ENCODE measurements at places on chromosomes 6 and 20. TPM values are rescaled to one million over a fixed set of nuclear protein-coding genes. Genes with fewer than 3 reads are reported as not detected.

DNA sequence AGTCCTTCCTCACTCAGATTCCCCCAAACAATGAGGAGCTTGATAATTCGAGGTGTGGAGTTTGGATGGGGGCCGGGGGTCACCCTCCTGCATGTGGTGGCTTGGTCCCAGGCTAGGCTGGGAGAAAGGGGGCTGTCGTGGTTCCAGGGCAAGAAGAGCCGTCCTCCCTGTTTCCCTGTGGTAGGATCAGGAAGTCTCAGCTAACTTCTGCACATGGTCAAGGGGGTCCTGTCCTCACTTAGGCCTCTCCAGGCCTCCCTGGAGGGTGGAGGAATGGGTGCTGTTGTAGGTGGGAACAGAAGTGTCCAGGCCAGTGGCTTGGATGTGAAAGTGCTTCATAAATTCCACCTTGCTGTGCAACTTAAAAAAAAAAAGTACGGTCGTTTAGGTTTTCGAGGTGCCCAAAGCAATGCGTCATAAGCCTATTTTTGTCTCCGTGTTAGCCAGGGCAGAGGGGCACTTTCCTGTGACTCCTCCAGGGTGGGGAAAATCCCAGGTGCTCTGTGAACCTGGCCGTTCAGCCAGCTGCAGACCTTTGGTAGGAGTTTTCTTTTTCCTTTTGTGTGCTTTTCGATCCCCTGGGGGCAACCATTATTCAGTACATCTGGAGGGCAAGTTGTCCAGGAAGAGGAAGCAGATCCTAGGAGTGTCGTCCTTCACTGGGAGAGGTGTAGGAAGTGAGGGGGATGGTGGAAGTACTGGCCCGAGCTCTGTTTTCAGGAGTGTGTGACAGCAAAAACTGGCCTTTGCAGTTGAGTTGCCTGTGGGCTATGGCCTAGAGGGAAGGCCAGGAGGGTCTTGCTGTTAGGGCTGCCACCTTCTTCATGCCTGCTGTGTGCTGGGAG lies 9.6 kb downstream of the IGF2R start:
- no peak overlapping the region for H3K4me3 ChIP-seq
- peaks cover 54% of the 10 kb centered on the region for H3K4me1 ChIP-seq
- no peak for DNase-seq
- H3K27me3 ChIP-seq = no peaks in the 10 kb centered on the region
- peak overlapping the region; percentile 49 for H3K27ac ChIP-seq

PTP4A1 gene
- total RNA-seq = 77.8 TPM

- no peak overlapping the region for H3K27ac ChIP-seq
- H3K4me1 ChIP-seq = no peaks in the 10 kb centered on the region
- H3K4me3 ChIP-seq = no peak overlapping the region
Observed at GRCh38 chr20:53001498-53002301, 29.5 kb downstream of the TSHZ2 start.

DNA sequence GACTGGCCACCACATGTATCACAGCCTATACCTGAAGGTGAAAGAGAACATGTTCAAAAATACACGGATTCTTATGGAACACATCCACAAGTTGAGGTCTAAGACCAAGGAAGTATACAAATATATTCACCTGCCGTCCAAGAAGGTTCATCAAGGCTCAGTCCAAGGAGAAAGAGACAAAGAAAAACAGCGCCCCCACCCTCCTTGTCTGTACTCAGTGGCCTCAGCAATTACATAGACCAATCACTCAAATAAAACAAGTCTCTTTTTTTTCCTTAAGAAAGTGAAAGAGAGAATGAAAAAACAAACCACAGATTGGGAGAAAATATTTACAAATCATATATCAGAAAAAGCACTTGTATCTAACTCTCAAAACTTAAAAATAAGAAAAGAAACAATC lies 19.5 kb downstream of the CPXM1 start:
- no peak overlapping the region for H3K27ac ChIP-seq
- H3K4me1 ChIP-seq = no peaks in the 10 kb centered on the region
- H3K36me3 ChIP-seq = no peaks in the 10 kb centered on the region
- DNase-seq = no peak
- H3K4me3 ChIP-seq = no peak overlapping the region

MUC21 gene
- not detected for total RNA-seq

DNA sequence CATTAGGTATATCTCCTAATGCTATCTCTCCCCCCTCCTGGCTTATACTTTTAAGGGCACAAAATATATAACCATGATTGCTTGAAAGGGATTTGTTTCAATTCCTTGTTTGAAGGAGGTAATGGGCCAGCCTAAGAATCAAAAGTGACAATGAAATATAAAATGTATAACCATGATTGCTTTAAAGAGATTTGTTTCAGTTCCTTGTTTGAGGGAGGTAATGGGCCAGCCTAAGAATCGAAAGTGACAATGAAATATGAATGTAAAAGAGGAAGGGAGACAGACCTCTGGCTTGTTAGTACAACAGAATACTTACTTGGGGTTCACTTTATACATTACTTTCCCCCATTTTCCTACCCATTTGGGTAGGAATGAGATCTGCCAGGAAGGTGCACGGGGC lies 55.5 kb downstream of the FOXC1 start:
- no peak overlapping the region for H3K4me3 ChIP-seq
- no peaks in the 10 kb centered on the region for H3K27me3 ChIP-seq
- H3K36me3 ChIP-seq = no peaks in the 10 kb centered on the region
- H3K27ac ChIP-seq = no peak overlapping the region
- no peak for DNase-seq
- no peaks in the 10 kb centered on the region for H3K4me1 ChIP-seq

All from pancreas (tissue), 10 donors.